Anterior cingulate cortex (tissue), 58 donors: ENCODE measurements at places on chromosomes 4 and X.

DNA sequence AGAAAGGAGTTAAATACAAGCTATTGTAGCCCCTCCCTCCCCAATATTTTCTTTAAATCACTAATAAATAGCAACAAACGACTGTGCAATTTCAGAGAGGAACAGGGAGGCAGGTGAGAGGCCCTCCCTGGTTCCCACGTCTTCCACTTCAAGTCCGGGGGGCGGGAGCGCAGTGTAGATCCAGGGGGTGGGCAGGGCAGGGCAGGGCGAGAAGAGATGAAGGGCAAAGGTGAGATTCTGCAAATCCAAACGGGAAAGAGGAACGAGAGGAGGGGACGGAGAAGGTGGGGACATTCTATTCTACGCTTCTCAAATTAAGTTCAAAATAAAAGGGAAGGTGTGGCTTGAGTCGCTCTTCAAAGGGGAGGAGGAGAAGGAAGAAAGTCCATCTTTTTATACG is 6.8 kb downstream of the NKX6-1 start:
- no peak for DNase-seq

DNA sequence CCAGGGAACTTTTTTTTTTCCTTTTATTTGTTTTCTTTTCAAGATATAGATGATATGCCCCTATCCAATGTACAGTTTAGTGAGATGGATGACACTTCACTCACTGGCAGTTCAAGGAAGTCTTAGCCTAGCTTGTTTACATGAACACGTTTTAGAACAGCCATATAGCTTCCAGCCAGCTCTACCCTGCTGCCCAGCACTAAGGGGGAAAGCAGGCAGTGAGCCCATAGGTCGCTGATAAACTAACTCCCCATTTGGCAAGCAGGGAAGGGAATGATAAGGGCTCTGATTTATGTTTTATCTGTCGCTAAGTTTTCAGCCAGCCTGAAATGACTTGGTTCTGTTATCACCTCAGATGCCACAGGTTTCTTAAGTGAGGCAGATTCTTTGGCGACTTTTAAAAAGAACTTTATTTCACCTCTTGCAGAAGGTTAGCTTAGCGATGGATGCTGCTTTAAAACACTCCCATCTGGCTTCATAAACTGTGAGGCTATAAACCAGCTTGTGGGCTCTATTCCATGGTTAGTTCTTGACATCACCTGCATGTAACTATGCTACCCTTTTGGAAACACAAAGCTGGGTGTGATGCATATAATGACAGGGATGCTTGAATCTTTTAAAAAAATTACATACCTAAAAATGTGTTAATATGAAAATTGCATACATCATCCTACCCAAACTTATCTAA is 348.4 kb downstream of the FBXO8 start:
- DNase-seq, result no peak

DNA sequence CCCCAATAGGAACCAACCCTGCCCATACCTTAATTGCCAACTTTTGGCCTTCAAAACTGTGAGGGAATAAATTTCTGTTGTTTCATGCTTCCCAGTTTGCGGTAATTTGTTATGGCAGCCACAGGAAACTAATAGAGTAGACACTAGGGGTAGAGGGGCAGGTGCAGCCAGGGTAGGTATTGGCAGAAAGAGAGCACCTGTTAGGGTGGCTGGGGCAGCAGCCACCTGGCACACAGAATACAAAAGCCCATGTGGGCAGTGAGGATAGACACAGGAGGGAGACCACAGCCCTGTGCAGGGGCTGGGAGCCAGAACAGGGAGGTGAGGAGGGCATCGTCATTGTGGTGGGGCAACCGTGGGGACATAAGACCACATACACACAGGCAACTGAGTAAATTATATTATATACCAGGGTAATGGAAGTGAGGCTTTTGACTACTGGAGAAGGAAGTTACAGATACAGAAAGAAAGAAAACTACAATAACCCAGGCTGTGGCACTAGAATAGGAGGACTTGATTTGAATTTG is 28.2 kb downstream of the IRF2 start:
- no peak for DNase-seq

- no peak for DNase-seq
These were observed 152.8 kb downstream of the ADGRA3 start for GRCh38 chr4:22363036-22363435.

DNA sequence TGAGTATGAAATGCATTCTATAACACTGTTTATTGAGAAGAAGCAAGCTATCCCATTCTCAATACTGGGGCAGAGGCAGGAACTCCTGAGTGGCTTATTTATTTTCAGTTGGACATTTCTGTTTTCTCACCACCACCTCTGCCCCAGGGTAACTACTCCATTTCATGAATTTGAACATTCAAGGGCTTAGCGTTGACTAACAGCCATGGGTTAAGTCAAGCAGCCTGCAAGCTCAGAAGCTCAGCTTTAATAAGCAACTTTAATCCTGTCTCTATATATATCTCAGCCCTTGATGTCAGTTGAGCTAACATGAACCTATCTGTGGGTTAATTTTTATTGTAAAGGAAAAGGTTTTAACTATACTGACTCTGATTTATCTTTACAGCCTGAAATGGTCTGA is 93.8 kb downstream of the MBNL3 start:
- DNase-seq, result no peak

DNA sequence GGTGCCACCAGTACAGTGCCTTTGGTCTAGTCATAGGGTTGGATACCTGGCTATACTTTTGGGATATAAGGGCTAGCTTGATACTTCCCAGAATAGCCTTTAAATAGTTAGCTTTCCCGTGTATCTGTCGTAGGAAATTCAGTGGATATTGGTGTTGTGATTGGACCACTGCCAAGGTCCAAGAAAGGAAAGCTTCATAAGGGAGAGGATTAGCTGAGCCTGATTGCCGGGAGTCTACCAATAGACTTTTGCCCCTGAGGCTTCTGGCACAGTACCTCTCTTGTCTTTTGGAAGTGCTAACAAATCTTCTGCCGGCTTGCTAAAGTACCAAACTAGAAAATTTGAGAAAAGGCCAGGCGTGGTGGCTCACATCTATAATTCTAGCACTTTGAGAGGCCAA is 350.6 kb downstream of the CHIC1 start:
- no peak for DNase-seq
